ENCODE measurements at places on chromosomes 7 and 10.

DNA sequence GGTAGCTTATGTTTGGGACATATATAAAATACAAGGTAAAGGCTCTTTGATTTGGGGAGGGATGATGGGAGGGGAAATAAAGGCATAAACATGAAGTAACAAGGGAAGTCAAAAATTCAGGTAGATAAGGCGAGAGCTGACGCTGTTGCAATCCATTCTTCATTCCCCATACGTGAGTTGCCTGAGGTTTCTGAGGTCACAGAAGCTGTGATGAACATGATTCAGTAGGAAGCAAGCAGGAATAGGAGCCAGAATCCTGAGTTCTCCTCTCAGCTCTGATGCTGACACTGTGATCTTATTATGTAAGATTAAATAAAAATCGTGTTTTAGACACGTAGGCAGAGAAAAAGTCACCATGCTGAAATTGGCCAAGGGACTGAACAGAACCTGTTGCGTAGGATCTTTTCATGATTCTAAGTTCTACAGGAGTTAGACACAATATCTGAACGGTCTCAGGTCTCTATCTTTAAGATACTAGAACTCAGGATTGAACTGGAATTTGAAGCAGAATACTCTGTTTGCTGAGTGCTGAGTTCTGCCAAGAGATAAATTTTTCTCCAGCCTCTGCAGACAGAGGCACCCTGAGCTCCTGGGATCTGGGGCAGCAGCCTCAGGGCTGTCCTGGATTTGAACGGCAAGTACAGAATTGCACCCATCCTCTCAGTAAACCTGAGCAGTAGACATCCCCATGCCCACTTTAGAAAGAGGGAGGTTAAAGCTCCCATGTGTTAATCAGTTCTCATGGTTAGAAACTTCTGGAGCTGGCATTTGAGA, 21.0 kb downstream of the KLF6 start:
- DNase-seq = no peak

- no peak for DNase-seq
These were observed 32.0 kb upstream of the STRIP2 start for GRCh38 chr7:129401967-129402860.

GRCh38 chr7:151313857-151314256, 27.8 kb upstream of the NUB1 start:
- no peak for DNase-seq

DNA sequence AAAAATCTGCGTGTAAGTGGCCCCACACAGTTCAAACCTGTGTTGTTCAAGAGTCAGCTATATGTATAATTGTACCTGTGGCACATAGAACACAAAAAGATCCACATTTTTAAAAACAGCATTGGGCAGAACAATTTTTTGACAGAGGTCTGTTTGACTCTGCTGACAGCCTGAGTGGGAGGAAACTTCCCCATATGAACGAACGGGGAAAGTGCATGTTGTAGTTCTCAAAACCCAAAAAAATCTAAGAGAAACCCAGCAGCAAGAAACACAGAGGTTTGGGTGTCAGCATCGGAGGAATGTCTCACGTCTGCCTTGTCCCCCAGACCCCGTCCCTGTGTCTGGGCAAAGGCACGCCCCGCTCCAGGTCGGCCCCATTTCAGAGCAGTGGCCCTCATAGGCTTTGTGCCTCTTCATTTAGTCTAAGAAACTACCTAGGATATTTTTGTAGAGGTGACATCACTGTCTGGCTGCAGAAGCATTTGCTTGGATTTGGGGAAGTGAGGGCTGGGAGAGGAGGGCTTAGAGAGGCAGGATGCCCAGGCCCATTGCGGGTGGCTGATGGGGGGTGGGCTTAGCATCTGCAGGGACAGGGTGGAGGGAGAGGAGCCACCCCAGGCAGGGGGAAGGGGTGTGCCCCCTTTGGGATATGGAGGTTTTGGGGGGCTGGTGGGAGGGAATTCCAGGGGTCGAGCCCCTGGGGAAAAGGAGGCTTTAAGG, 11.0 kb downstream of the CUX1 start:
- DNase-seq = no peak

- no peak for DNase-seq
These were observed 694.6 kb upstream of the SORCS1 start for GRCh38 chr10:107859065-107859464.

Measured in effector memory CD4-positive, alpha-beta T cell (primary cell).